ENCODE measurements at places on chromosomes 16 and 17. TPM values are rescaled to one million over a fixed set of nuclear protein-coding genes. Genes with fewer than 3 reads are reported as not detected.

GRCh38 chr17:82497483-82498405 is 21.8 kb upstream of the FOXK2 start:
- ATAC-seq, result peak; percentile 66

GRCh38 chr16:69274699-69275235 is 36.4 kb upstream of the VPS4A start:
- ATAC-seq, result no peak

GRCh38 chr16:57651344-57652333 is 16.5 kb upstream of the ADGRG3 start:
- ATAC-seq, result no peak

The SLC7A5 gene
- 10.4 TPM for total RNA-seq

- peak; percentile 68 for ATAC-seq
Measured at GRCh38 chr17:73340093-73340596, 28.3 kb upstream of the CDC42EP4 start.

The FAM83G gene
- total RNA-seq, result 11.3 TPM

DNA sequence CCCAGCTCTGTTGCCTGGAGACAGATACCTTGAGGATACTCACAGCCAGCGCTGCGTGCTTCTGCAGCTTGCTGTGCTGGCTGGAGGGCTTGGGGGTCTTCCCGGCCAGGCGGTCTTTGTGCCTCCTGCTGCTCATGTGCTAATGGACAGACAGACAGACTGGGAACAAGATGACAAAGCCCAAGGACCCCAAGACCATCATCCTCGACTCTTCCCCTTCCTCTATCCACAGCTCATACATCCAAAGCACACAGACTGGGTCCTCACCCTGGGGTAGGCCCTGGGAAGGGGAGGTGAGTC is 7.7 kb downstream of the NKIRAS2 start:
- ATAC-seq, result no peak

DNA sequence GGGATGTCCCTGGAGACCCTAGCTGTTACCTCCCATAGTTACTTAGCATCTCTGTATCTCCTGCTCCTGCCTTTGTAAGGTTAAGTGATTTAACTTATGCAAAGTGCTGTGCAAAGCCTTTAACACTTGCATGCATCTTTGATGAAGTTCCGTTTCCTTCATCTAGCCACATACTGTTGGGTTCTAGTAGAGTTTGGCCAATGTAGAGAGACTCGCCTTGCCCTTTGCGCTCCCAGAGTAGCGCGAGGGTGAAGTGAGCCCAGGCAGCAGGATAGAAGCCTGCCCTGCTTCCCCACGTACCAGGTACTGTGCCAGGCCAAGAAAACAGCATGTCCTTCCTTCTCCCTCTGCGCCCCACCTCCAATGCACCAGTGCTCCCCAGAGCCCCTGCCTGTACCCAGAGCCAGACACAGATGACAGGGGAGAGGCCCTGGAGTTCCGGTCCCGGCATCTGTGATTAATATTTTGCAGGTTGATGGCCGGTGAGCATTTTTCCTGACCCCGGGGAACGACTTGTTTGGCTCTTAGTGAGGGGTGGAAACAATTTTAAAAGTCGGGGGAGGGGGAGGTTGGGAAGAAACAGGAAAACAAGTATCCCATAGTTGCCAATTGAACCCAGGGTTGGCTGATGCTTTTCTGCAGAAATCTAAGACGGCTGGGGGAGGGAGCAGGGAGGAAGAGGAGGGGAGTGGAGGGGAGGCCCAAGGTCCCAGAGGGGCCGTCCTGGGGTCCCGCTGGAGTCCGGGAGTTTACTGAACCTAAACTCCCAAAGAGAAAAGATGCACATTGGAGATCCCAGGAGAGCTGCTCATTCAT is 13.1 kb upstream of the CDC42EP4 start:
- no peak for ATAC-seq

The LAT gene
- 4.8 TPM for total RNA-seq

- no peak for ATAC-seq
Measured at GRCh38 chr17:11742886-11743285, 144.6 kb downstream of the DNAH9 start.

DNA sequence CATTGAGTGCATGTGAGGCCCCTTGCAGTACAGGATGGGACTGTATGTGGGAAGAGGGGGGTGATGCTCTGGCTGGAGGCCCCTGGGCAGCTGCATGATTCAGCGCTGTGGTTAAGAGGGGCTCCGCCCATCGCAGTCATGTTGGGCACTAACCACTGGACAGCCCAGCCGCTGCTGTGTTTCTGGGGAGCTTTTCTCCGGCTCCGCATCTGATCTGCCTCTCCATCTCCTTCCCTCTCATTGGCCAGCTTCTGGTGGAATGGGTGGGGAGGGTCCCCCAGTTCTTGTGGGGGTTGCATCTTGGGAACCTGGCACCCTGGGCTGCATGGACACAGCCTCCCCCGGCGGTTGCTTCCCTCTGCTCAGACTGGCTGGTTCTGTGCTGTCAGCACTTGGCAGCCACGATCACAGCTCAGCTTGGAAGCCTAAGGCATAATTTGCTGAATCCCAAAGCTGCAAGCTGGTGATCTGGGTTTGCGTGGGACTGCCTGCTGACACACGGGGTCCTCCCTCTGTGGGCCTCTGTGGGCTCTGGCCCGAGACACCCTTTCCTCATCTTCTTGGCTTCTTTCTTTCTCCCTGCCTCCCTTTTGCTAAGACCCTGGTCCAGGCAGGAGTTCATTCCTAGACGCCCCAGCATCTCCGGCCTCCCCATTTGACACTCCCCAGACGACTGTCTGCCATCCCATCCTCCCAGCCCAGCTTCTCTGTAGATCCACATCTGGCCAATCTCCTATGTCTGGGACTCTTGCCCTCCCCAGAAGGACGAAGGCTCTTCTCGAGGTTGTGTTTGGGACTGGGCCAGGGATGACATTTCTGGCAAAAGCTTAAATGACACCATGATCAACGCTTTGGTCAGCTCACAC is 168.3 kb downstream of the SEC14L1 start:
- peak; percentile 40 for ATAC-seq

GRCh38 chr17:40121181-40122135 is at the start of gene MSL1:
Gene MSL1 (plus strand): TSS chr17:40121971. CDS start chr17:40122613, 642 bp downstream.
- peak; percentile 92 for ATAC-seq

DNA sequence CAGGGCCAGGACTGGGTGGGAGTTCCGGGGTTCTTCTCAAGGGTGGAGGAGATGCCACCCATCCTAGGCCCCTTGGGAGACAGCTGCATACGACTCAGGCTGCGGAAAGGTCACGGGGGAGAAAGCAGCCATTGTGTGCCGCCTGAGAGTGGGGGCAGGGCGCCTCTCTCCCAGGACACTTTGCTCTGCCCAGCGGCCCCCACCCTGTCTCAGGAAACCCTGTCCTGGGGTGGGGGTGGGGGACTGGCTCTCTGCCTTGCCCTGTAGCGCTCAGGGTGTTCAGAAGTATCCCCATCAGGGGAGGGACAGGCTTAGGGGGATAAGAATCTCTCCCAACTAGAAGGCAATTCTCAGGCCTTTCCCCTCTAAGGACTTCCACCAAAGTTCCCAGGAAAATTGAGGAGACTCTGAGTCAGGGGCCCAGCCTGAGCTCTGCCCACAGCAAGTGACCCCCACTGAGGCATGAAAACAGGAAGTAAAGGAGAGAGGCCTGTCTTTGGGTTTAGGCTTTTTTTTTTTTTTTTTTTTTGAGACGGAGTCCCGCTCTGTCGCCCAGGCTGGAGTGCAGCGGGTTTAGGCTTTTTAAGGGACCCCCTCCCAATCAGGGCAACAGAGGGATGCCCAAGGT is 4.9 kb downstream of the GIT1 start:
- no peak for ATAC-seq

DNA sequence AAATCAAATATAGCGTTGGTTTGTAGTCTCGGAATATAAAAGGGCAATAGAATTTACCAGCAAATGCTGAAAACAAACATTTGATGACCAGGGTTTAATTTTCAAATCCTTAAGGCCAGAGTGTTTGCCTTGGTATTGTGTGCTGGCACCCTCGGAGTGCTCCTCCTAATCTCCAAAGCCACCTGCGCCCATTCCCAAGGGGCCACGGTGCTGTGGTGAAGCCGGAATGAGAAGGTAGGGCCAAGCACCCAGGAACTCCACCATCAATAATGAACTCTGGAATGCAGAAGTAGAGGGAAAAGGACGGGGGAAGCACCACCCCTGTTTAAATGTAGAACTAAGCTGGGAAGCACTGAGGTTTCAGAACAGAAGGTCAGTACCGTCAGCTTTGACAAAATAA is 51.9 kb downstream of the COG7 start:
- no peak for ATAC-seq

The ERN2 gene
- total RNA-seq, result 2.3 TPM

The OTOA gene
- not detected for total RNA-seq

The SLC43A2 gene
- total RNA-seq, result 16.8 TPM

DNA sequence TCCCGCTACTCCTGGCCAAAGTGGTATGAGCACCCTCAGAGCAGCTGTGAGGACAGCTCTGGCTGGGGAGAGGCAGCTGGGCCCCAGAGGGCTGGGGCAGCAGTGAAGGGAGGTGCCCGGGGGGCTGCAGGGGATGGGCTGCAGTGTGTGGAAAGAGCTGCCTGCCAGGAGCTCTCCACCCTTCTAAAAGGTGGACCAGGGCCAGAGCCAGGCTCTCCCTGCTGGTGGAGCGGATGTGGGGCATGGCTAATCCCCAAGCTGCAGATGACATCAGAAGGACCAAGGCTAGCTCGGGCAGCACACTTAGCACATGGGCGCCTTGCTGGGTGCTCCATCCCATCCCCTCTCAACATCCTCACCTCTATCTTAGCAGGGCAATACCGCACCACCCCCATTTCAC is 103.1 kb downstream of the SDK2 start:
- ATAC-seq, result no peak

- no peak for ATAC-seq
Measured at GRCh38 chr17:76075364-76076145, 974 bp downstream of the GALR2 start.

- no peak for ATAC-seq
Measured at GRCh38 chr17:2883544-2884213, 87.4 kb downstream of the RAP1GAP2 start.

DNA sequence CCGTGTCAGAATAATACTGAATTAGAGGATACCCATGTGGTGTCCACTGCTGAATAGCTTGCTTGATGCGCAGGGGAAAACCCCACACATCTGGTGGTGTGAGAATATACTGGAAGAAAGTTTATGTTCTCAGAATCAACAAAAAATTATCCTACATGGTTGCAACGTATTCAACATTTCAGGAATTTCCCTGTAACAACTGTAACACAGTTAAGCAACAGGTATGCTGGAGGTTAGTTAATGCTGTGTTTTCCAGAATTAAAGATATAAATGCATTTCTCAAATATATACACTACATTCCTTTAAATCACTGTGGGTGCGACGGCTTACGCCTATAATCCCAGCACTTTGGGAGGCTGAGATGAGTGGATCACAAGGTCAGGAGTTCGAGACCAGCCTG is 5.4 kb downstream of the CNOT1 start:
- ATAC-seq, result no peak

- ATAC-seq, result no peak
Measured at GRCh38 chr16:46908540-46909372, 24.6 kb downstream of the GPT2 start.

DNA sequence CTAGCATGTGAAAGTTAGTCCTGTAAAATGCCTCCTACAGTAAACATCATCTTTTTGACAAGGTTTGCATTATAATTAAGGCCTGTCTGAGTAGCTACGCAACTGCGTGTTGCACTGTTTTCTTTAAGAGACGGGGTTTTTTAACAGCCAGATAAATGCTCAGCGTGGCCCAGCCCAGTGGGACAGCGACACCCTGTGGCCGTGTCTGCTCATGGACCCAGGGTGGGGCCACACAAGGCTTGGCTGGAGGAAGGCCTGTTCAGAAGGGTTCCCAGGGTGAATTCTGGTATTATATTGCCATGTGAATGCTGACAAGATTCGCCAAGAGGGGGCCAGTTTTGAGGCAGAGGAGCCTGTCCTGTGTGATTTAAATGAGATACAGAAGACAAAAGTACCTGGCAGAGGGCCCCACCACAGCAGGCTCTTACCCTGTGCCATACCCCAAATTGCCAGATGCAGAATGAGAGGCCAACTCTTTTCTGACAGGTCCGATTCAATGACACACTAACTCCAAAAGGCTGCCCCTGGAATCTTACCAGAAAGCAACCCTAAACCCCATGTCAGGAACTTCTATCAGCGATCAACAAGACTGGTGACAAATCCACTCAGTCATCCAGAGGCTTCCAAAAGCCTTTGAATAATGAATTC is 65.9 kb upstream of the IRX6 start:
- ATAC-seq, result no peak

DNA sequence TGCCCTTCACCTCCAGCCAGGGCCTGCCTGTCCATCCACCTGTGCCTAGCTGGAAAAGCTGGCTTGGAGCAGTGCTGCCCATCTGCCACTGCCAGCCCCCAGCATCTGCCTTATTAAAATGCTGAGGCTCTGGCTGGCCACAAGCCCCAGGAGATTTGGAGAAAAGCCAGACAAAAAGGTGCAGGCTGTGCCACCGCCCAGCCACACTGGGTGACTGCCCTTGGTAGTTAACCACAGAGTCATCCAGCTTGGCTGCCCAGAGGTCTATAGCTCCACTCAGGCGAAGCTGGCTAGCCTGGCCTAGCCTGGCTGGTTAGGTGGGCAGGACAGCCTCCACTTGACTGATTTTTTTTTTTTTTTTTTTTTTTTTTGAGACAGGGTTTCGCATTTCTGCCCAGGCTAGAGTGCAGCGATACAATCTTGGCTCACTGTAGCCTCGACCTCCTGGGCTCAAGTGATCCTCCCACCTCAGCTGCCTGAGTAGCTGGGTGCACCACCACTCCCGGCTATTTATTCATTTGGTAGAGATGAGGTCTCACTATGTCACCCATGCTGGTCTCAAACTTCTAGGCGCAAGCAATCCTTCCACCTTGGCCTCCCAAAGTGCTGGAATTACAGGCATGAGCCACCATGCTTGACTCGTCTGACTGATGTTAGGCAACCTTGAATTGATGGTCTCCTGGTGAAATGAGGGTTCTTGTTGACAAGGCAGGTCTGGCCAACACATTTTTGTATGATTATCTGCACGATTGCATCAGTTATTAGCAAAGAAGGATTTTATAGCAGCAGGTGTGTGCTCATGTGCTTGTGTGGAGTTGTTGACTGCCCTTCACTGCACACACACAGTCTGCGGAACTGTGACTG is 103.8 kb downstream of the RAB11FIP4 start:
- ATAC-seq, result no peak

- ATAC-seq, result no peak
Measured at GRCh38 chr16:12410837-12411490, 392.7 kb downstream of the CPPED1 start.

Data from gastroesophageal sphincter (tissue), 4 donors.